CD4-positive, alpha-beta T cell treated with Interleukin-15 for 1 hour (primary cell): ENCODE measurements at places on chromosomes 4 and X.
A peak's percentile ranks its signal among the peaks of the same experiment; 100 is the strongest.

DNA sequence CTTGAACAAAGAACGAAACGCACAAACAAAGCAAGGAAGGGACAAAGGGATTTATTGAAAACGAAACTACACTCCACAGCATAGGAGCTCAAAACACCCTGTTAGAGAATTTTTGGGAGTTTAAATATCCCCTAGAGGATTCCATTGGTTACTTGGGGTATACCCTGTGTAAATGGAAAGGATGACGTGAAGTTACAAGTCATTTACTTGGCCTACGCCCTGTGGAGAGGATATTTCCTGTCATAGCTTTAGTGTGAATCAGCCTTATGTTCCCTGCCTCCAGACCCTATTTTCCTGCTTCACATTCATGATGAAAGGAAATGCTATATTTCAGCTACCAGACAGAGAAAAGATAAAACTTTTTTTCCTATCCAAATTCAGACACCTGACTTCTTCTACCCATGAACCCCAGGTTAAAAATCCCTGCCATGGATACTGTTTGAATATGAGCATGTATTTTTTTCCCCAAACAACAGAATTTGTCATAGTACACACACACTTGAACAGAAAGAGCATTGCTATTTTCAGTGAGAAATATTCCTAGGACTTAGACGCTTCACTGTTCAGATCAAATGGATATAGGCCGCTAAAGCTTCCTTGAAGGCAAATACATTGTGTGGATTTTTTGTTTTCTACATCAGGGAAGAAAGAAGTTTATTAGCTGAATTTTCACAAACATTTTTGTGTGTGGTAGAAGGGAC, 20.4 kb downstream of the PIN4 start:
- DNase-seq = no peak

- DNase-seq = peak; percentile 13
These were observed 56.9 kb upstream of the ADRA2C start for GRCh38 chr4:3709061-3709845.

DNA sequence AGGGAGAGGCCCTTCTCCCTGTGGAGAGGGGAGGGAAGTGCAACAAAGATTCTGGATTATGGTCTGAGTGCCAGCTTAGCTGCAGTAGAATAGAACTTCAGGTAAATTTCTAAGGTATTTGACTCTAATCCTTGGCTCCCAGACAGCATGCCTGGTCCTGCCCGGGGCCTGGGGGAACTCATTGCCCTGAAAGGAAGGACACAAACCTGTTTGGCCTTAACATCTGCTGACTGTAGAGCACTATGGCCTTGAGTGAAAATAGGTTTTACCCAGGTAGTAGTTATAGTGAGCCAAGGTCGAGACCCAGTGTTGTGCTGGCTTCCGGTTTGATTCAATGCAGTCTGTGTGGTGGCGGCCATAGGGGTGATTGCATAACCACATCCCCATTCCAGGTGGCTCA, 64.4 kb downstream of the RPS6KA6 start:
- DNase-seq = no peak

DNA sequence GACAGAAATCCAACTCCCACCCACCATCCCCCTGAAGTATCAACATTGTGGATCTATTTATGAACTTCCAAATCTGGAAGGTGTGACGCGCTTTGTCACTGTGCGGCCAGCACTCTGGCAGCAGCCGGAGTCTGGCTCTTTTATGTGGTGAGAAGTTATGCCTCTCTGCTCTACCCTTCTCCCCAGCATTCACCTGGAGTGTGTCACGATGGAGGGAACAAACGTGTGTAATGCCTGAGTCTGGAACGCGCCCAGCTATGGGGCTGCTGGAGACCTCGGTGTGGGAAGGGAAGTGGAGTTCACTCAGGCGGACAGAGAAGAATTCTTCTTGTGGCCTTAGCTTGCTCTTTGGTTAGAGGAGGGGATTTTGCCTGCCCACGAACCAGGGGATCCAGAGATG, 222.1 kb upstream of the RPL34 start:
- no peak for DNase-seq

DNA sequence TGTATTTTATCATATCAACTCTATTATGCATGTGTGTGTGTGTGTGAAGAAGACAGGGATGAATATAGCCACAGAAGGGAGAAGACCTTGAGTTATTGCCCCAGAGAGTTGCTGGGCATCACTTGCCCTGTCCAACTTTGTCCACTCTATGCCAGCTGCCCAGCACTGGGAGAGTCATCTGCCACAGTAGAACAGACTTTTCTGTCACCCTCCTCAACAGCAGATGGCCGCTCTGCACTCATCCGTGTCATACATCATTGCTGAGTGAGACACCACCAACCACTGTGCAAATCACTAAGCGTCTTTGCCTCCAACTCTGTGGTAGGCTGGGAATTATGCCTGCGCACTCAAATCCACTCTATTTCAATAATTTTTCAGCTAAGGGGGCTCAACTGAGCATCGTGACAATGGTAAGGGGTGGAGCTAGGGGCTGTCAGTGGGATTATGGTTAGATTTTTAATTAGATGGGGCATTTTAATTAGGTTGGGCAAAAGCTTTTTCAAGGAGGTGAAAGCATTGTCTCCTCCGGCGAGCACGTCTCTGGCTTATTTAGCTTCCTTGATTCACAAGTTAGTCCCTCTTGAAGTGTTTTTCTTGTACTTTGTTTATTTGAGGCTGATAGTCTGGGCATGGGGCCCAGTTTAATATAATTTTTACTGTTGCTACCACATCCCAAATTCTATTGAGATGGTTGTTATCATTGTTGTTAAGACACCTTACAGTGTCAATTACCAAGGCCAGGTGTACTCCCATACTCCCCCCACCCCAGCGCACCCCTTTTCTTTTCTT, 100.1 kb upstream of the KLF3 start:
- DNase-seq = no peak

DNA sequence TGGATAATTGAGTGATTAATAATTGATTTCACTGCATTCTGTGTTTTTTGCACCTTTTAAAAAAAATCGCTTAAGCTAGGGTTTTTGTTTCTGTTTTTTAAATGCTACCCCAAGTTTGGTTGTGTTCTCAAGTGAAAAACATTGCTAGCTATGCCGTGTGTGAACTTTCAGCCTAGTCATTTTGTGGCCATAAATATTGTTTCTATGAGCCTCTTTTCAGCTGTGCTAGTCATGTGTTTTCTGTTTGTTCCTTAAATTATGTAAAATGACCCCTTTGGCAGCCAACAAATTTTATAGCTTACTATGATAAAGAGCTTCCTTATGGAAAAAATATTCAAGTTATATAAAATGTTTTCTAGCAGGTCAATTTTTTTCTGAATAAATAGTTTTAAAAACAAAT, 59.1 kb downstream of the GALNT7 start:
- DNase-seq = no peak

- DNase-seq = no peak
These were observed 44.1 kb upstream of the MBNL3 start for GRCh38 chrX:132532913-132533312.

- DNase-seq = no peak
These were observed 5.0 kb downstream of the LNX1 start for GRCh38 chr4:53586121-53586816.

- no peak for DNase-seq
These were observed 21.8 kb upstream of the AREG start for GRCh38 chr4:74423104-74423503.
